ENCODE measurements at places on chromosomes 4 and X.

- no peak for DNase-seq
Measured at GRCh38 chrX:40423299-40423698, 157.5 kb upstream of the ATP6AP2 start.

DNA sequence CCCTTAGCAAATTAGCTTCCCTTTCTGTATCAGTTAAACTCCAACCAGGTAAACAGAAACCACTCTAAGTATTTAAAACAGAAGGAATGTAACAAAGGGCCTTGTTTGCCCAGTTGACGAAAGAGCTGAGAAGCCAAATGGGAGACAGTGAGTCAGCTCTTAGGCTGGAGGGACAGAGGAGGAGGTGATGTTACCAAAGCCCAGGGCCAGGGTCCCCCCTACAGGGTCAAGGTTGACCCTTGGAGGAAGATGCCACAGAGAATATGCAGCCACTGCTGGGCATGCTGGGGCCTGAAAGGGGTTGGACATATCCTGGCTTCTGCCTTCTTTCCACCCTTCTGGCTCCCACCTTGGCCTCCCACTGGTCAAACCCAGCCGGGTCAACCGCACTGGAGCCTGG lies 38.3 kb upstream of the LGI2 start:
- no peak for DNase-seq

GRCh38 chr4:139171876-139172691 lies 4.9 kb downstream of the ELF2 start:
- peak; percentile 80 for DNase-seq

DNA sequence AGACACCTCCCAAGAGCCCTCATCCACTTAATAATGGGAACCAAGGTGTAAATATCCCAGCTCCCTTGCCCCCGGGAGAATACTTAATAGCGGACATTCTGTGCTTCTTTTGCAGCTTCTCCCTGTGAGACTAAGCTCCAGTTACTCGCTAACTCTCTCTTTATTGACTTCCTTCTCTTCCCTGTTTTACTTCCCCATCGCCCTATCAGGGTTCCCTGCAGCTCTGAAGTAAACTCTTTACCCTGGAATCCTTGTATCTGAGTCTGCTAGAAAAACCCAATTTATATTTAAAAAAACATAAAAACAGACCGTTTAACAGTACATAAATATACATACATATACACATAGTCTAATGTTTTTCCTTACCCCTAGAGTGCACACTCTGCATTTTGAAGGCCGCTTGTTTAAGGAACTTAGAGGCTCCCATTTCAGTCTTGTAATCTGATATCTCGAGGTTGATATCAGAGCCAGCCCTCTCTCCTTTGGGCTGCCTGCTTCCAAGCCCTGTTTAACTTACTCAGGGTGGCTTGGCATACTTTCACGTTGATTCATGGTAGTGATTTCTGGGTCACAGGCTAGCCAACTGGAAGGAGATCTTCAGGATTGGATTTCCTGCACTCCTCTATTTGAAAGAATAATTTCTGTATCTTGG lies 177.4 kb upstream of the SCML1 start:
- DNase-seq, result peak; percentile 79

DNA sequence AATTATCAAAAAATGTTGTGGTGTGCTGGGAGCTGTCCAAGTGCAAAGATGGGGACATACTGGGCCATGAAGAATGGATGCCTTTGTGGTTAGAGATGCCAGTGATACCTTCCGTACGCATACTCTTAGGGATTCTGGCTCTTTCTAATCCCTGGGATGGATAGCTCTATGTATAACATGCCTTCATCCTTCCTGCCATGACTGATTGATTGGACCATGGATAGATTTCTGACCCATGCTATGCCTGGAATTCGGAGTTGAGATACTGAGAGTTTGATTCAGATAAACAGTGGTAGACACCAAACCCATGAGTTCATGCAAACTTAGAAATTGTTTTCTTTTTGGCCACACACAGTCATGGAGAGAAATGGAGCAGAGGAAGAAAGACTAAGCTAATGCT lies 147.2 kb upstream of the WDFY3 start:
- DNase-seq, result no peak

GRCh38 chr4:10385994-10386394 lies 71.2 kb downstream of the ZNF518B start:
- DNase-seq, result no peak

DNA sequence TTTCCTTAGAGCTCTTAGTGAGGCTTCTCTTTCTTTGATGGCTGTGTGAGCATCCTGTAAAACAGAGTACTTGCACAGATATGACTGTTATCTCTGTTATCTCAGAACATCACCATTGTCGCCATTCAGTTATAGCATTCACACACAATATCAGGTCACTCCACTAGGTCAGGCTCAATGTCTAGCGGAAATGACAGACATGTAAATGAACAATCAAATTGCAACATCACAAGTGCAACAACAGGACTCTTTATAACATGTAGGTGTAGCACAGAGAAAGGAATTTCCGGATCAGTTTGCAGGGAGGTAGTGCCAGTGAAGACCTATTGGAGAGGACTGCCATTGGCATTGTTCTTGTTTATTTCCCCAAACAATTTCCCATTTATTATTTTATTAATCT lies 43.2 kb upstream of the IGSF1 start:
- no peak for DNase-seq

DNA sequence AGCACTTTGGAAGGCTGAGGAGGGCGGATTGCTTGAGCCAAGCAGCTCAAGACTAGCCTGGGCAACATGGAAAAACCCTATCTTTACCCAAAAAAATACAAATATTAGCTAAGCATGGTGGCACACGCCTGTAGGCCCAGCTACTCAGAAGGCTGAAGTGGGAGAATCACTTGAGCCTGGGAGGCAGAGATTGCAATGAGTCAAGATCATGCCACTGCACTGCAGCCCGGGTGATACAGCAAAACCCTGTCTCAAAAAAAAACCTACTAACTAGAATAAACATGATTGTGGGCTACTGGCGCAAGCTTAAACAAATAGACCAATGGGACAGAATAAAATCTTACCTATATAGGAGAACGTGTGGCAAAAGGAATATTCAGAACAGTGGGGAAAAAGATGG lies 7.3 kb downstream of the CDKL2 start:
- no peak for DNase-seq

DNA sequence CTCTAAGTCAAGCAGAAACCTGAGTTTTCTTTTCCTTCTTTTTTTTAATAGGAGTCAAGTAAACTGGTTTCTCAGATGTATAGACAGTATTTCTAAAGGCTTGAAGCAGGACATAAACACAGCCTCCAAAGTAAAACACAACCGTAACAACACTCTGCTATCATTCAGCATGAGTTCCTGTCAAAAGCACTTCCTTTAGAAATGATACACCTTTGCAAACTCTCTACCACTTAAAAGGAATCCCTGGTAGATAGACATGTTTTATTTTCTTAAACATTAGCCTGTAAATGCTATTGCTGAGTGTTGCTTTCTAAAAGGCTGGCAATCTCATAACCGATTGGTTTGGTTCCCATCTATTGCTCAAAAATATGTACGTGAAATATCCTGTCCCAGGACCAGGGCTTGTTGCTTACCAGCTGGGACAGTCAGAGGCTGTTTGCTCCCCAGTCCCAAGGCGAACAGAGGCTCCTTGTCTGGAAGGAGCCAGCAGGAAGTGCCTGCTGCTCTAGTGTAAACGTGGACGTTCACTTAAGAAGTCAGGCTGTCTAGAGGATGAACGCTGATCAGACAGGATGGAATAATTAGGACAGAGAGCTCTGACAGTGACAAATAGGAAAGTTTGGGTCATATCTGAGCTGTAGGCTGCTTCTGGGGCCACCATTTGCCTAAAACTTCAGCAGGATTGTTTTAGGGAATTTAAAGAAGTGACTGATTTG lies 173.9 kb upstream of the KLF3 start:
- DNase-seq, result no peak

- DNase-seq, result no peak
Measured at GRCh38 chr4:187157380-187157958, 433.8 kb upstream of the FAT1 start.

DNA sequence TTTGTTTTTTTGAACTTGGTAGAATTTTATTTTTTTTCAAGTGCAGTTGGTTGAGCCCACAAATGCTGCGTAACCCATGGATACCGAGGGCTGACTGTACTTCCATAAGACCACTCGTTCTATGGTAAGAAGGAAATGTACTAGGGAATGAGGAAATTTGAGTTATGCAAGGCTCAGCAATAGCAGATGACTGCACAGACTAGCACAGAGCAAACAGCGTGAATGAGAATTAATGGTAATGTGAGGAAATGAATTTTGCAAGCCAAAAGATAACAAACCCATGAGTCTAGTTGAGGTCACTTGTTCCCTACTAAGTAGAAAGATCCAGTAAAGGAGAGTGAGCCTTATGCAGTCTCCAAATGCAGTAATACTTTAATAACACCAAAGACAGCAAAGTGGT lies 17.4 kb downstream of the GSPT2 start:
- no peak for DNase-seq

GRCh38 chrX:33032700-33033099 lies 178.6 kb downstream of the DMD start:
- DNase-seq, result no peak

DNA sequence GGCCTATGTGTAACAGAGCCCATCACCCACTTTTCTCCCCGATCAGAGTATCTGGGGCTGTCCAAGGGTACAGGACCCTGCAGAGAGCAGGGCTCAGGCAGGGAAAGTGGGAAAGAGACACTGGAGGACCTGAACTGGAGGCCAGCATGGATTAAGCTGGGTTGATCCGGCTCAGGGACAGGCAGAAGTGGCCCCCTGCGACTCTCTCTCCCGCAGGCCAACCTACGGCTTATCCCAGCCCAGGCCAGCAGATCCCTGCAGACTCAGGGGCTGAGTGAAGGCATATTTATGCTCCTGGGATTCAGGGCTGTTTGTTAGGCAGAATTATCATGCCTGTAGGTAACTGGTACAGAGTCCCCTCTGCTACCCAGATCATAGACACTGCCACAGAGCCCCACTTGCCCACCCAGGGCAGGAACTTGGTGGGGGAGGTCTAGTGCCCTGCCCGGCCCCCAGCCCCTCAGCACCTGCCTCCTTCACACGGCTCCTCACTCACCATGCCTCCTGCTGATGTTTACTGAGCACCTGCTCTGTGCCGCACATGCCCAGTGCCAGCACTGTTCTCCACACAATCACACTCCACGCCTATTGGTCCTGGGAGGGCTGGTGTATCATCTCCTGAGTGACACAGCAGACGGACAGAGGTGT lies 87.3 kb downstream of the ADRA2C start:
- peak; percentile 58 for DNase-seq

DNA sequence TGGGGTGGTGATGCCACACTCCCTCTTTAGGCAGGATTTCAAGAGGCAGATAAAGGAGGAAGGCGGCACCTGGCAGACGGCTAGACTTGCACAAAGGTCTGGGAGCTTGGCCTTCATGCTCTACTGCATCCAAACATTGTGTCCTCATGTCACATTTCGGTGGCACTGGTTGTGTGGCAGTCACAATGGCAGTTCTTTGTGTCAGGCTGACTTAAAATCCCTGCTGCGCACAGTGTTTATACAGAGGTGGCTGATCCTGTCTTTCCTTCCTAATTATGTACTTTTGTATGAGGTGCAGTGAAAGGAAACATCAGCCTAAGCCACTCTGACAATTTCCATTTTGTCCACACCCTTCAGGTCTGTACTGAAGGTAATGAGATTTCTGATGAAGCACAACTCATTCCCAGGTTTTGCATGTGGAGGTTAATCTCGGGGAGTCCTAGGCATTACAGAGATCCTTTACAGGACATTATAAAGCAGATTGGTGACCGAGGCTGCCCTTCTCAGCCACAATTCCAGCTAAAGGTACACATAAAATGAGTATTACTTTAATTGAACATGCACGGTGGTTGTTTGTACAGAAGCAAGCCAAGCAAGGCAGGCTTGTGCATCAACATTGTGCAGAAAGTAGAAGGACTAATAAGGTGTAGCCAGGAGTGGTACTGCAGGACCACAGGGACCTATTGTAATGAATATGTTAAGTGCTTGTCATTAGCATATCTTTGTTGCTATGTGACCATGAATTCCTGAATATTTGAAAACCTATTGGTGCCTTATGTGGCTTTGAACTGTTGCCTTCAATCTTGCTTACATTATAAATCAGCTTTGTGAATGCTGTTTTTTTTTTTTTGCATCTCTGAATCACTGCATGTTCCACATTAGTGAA lies 147.6 kb downstream of the STK32B start:
- DNase-seq, result no peak

DNA sequence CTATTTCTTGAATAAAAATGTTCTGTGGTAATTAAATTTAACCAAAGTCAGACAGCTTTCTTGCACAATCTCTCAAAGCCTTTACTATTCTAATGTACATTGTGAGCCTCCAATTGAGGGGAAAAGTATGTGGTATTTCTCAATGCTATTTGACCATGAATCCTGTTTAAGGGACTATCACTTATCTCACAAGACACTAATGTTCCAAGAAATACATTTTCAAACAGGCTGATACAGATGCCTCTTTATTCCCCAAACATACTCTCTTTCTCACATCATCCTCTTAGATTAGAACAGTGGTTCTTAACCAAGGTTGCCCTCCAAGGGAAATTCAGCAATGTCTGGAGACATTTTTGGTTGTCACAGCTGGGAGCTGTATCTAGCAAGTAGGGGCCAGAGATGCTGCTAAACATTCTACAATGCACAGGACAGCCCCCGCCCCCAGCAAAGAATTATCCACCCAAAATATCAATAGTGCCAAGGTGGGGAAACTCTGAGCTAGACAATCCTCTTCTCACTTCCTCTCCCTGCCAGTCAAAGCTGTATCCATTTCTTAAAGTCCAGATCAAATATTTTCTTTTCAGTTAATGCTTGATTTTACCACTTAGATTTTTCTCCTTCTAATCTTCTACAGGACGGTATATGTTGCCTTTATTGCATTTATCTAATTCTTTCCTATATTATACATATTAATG lies 129.2 kb upstream of the TRIM2 start:
- DNase-seq, result no peak

DNA sequence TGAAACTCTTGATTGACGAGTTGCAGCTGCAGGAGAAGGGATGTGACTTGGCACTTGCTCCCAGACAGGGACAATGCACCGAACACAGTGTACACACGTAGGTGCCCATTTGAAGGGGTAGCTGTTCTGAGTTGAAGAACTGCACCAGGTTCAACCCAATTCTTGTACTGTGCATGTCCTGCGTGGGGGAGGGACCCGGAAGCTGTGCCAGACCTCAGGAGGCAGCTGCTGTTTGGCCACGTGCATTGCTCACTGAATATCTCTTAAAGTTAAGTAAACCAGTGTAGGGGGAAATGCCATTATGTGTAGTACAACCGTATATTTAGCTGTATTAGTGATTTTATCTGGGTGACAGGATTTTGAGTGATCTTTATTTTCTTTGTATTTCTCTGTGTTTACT lies 12.0 kb upstream of the RBBP7 start:
- peak; percentile 61 for DNase-seq
